ENCODE measurements at places on chromosomes 6 and 20.

GRCh38 chr6:2891768-2892170 lies 11.3 kb downstream of the SERPINB9 start:
- peak; percentile 70 for DNase-seq

- no peak for DNase-seq
These were observed 149.8 kb downstream of the TTLL2 start for GRCh38 chr6:167474725-167475124.

DNA sequence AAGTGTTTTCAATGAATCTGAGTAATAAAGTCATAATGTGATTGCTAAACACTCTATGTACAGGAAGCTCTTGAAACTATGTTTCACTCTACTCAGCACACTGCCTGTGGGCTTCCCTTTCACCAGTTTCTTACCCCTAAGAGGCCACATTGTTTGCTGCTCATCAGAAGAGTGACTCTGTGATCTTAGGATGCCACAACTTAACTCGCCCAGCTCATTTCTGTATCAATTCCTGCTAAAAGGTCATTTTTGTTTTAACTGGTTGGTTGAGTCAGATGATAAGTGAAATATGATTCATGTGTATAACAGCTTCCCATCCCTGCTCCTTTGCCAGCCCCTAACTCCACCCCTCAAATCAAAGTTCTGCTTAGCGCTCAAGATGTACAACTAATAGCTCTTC lies 9.8 kb upstream of the NDUFAF4 start:
- DNase-seq = no peak

- no peak for DNase-seq
These were observed 374.5 kb downstream of the TAF4 start for GRCh38 chr20:61690993-61691838.
